B cell (primary cell): ENCODE measurements at places on chromosomes 1 and 21. TPM values are rescaled to one million over a fixed set of nuclear protein-coding genes. Genes with fewer than 3 reads are reported as not detected.

DNA sequence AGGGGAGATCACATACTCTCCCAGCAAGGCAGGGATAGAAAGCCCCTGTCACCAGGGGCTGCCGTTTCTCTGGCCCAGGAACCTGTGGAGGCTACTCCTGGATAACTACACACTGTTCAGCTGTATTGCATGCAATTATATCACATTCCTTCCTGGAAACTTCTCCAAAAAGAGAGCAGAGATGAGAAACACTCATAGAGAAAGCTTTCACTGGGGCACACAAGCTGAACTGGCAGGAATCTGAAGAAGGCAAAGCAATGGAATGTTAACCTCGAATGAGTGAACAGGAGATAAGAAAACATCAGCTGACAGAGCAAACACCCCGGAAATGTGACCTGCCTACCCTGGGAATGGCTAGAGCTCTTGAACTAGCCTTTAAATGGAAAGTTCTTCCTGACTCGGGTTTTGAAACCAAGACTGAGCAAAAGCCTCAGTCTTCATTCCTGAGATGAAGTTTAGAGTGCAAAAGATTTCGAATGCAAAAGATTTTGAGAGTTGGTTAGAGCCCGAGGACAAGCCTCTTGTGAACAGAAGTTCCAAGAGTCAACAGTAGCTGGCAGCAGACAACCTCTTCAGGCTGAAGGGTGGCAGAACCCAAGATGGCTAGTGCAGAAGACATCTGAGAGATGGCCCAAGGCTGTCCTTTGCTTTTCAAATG is 32.3 kb downstream of the CCN1 start:
- DNase-seq, result no peak

DNA sequence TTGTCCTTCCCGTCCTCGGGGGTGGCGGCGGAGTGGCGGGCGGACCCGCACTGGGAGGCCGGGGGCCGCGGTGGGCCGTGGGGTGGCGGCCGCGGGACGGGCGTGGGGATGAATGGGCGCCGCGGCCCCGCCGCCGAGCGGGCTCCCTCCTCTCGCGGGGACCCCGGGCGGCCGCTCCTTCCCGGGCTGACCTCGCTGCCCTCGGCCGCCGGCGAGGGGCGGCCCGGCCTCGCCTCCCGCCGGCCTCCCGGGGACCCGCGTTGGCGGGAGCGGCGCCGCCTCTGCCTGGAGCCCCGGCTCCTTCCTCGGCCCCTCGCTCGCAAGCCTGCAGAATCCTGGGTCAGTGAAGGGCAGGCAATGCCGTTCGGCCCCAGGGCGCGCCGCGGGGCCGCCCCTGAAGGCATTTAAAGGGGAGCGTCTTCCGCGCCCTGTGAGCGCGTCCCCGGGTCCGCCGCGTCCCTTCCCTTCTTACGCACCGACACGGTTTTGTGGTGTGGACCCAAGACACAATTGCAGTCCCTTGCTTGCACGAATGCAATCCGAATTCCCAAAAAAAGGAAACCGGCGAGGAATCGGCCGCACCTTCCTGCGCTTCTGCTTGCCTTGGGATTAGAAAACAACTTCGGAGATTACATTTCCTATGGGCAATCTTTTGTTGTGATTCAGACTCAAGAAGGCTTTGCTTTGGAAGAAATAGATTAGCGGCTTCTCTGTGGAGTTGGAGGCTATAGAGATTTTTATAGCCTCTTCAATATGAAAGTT is 776 bp downstream of the ITSN1 start:
- peak; percentile 61 for DNase-seq

GRCh38 chr21:14474995-14475394 is 71.1 kb downstream of the SAMSN1 start:
- DNase-seq, result no peak

GRCh38 chr1:12249181-12249580 is 19.4 kb downstream of the VPS13D start:
- DNase-seq, result no peak

DNA sequence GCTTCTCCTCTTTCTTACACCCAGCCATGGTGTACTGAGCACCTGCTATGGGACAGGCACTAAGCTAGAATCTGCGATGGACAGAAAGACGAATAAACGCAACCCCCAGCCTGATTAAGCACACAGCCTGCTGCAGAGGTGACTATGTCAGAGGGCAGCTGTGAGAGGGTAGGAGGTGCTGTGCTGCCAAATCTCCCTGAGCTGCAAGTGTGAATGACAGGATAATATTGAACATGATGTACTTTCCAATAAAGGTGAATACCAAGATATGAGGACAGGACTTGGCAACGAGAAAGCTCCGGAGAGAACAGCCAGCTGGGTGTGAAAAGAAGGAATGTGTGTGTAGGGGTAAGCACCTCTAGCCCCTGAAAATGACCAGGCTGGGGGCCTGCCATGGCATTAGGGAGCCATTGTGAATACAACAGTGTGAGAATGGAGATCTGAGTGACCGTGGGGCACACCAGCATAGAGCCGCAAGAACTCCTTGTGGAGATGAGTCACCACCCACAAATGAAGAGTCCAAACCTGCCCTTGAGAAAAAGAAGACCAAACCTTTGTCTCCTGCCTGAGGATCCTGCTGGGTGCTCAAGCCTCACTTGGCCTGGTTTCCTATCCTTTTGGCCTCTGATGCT is 83.0 kb upstream of the ATF3 start:
- no peak for DNase-seq

The KIRREL1 gene
- not detected in 2 replicates for total RNA-seq

The DNASE2B gene
- total RNA-seq, result not detected in 2 replicates

DNA sequence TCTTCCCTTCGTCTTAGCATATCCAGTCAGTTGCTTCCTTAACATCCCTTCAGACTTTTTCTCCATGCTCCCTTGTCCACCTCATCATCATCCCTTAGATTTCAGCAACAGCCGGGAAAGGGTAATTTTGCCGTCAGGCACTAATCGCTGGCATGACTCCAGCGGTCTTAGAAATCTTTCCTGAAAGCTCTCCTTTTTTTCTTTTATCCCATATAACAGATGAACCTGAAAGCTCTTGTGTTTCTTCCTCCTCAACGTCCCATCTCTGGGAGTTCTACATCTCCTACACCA is 10.4 kb upstream of the BOLA1 start:
- DNase-seq, result no peak

- DNase-seq, result no peak
Observed at GRCh38 chr1:3657578-3658230, 5.4 kb downstream of the TP73 start.

DNA sequence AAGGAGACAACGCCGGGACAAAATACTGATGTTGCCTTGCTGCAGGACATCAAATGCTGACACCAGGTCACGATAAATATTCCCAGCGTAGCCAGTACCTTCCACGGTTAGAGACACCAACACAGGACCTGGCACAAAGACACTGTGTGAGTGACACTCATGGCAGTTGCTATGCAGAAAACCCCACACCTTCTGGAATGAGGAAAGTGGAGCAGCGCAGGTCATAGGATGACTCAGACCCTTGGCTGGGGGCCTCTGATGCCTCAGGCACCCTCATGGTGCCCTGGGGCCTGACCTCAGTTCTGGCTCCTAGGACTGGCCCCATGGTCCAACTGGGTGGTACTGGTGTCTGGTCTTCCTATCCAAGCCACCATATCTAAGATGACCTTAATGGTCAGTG is 7.0 kb downstream of the DCST2 start:
- DNase-seq, result no peak

The SPATA45 gene
- total RNA-seq, result 0.64 TPM in 1 of 2 replicates, not detected in the other

The PLA2G2A gene
- not detected in 2 replicates for total RNA-seq

The COL6A2 gene
- 1.8 and 2.1 TPM in 2 replicates for total RNA-seq

GRCh38 chr1:199123615-199124014 is 484.8 kb downstream of the PTPRC start:
- no peak for DNase-seq

The NLRP3 gene
- 1.00 and 1.4 TPM in 2 replicates for total RNA-seq

- no peak for DNase-seq
Observed at GRCh38 chr1:9840176-9840575, 16.4 kb upstream of the CLSTN1 start.

The FUCA1 gene
- 17.4 and 19.3 TPM in 2 replicates for total RNA-seq

GRCh38 chr1:193498088-193498655 is 311.8 kb upstream of the B3GALT2 start:
- DNase-seq, result no peak

- DNase-seq, result no peak
Observed at GRCh38 chr1:205015241-205015640, 27.8 kb upstream of the CNTN2 start.

DNA sequence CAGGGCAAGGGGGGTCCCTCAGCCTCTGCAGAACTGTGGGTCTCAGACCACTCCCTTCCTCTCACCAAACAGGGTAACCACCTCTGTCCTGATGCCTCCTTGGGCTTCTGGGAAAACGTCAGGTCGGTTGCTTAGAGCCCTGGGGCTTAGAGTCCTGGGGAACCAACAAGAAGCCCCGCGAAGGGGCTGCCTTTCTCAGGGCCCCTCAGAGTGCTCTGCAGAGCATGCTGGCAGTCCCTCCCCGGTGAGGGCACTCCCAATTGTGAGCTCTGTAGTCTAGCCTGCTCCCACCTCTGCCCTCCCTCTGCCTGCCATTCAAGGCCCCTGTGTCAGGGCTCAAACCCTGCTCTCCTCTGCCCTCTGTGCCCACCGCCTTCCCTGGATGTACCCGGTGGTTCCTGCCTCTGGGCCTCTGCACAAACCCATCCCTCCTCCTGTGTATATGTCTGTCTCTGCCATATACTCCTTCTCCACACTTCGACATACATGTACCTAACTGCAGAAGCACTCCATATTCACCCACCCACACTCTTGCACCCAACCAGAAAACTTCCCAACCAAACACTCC is 92.3 kb downstream of the DMRTB1 start:
- no peak for DNase-seq

- no peak for DNase-seq
Observed at GRCh38 chr1:33727310-33727709, 136.6 kb upstream of the HMGB4 start.

- peak; percentile 36 for DNase-seq
Observed at GRCh38 chr1:181482521-181483284, 614 bp upstream of the CACNA1E start.

DNA sequence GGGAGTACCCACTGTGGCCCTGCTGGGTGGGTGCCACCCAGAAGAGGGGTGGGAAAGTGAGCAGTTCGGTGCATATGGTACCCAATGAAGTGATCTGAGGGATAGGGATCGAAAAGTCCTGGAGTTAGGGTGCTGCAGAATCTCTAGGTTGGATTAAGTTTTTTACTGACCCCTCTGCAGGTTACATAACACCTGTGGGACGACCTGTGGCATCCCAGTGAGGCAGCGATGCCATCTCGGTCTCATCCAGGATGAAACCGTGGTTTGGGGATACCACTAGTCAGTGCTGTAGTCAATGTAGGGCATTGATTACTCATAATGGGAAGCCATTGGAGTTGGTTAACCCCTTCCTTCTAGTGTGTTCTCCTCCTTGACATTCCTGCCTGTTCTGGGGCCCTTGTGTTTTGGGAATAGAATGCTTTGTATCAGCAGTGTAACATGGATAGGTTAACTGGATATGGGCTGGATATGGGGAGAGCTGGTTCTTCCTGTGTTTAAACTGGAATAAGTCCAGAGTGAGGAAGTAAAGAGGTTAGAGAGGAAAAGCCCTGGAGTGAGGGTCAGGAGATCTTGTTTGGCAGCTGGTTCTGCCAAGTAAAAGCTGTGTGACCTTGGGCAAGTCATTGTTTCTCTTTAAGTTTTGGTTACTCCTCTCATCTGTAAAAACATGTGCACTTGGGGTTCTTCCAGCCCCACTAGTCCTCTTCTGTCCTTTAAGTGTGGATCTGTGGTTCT is 42.8 kb upstream of the ATF3 start:
- no peak for DNase-seq

GRCh38 chr21:45857761-45858160 is 123.8 kb upstream of the COL6A1 start:
- DNase-seq, result no peak

The SUMO3 gene
- 34.6 and 37.6 TPM in 2 replicates for total RNA-seq

- DNase-seq, result no peak
Observed at GRCh38 chr1:200368556-200368955, 41.3 kb downstream of the ZNF281 start.

GRCh38 chr1:211511947-211512346 is 20.0 kb upstream of the RD3 start:
- DNase-seq, result no peak

DNA sequence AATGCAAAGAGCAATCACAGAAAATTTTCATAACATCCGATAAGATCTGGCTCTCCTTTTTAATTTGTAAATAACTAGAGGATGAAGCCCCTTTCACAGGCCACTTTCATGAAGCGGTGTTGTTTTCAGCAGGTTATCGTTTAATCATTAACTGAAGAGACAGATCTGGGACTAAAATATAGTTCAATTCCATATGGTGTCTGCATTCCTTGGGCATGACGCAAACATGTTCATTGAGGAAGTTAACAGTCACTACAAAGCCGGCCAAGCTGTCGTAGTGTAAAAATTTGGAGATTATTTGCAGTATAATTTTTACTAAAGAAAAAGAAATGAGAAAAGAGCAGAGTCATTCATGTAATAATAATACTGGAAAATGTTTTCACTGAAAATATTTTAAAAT is 565.2 kb upstream of the ADAMTS5 start:
- no peak for DNase-seq

The KIAA1614 gene
- total RNA-seq, result 0.22 and 0.46 TPM in 2 replicates

The REN gene
- not detected in 2 replicates for total RNA-seq

DNA sequence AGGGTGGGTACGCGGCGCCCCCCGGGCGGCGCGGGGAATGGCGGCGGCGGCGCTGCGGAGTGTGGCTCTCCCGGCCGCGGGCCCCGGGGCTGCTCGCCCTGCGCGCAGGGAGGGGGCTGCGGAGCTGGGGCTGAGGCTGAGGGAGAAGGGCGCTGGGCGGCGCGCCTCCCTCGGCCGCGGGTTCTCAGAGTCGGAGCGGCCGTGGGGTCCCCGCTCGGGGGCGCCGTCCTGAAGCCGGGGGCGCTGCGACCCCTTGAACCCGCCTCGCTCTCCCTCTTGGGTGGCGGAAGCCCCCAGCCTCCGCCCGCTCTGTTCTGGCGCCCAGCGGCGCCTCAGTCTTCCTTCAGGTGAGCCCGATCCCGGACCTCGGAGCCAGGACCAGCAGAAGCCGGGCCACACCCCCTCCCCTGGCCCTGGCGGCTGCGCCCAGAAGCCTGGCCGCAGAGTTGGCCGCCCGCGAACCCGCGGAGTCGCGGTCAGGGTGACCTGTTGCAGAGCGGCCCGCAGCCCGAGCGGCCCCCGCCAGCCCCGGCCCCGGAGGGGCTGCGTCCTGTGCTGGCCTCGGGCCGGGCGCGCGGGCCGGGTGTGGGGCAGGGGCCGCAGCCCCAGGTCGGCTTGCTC is 532 bp downstream of the RALGPS2 start:
- peak; percentile 64 for DNase-seq

The SEMA6C gene
- total RNA-seq, result 0.86 and 1.5 TPM in 2 replicates

The ZBTB8A gene
- total RNA-seq, result 0.17 and 0.24 TPM in 2 replicates

DNA sequence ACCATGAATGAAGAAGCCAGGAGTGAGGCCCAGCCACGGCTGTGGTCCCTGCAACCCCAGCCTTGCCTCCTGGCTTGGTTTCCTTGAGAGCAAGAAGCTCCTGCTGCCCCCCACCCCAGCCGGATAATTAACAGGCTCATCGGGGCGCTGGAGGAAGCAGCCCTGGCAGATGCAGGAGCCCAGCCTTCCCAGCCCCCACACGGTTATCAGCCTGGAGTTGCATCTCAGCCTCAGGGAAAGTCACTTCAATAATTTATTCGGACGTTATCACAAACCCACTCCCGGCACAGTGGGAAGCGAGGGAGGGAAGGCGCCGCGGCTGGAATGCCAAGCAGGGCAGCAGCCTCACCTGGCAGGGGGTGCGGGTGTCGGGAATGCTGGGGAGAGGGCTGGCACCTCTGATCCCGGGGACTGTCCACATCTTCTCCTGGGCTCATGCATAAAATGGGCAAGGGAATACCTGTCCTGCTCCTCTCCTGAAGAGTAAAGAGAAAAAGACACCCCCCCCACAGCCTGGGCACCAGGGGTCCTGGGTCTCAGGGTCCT is 43.3 kb upstream of the LRP8 start:
- DNase-seq, result no peak

The TRIM17 gene
- 0.17 TPM in 1 of 2 replicates, not detected in the other for total RNA-seq

GRCh38 chr1:201493757-201494617 is 12.9 kb downstream of the CSRP1 start:
- DNase-seq, result no peak
